ENCODE measurements at places on chromosomes 4 and X. TPM values are rescaled to one million over a fixed set of nuclear protein-coding genes. Genes with fewer than 3 reads are reported as not detected.

DNA sequence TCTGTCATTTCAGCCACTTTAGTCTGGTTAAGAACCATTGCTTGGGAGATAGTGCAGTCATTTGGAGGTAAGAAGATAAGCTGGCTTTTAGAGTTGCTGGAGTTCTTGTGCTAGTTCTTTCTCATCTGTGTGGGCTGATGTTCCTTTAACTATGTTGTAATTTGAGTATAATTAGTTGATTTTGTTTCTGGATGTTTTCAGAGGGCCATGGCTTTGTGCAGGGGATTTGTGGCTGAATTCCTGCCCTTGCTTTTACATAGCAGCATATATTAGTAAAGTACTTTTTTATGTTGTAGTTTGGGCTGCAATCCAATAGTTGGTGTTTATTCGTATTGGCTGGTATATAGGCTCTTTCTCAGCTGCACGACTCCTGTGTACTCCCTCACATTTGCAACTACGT lies 339.6 kb downstream of the ANKRD50 start:
- no peak for DNase-seq

CDX4 gene
- total RNA-seq: not detected

GRCh38 chr4:156939801-156940200 lies 31.8 kb downstream of the PDGFC start:
- no peak for DNase-seq

GRCh38 chr4:139266208-139266582 lies 13.8 kb downstream of the MGARP start:
- DNase-seq: no peak

RNF128 gene
- total RNA-seq: 20.8 TPM

- no peak for DNase-seq
Observed at GRCh38 chr4:88442689-88443191, 14.2 kb upstream of the HERC5 start.

GRCh38 chr4:87078987-87079486 lies 141.4 kb downstream of the KLHL8 start:
- peak; percentile 73 for DNase-seq

DNA sequence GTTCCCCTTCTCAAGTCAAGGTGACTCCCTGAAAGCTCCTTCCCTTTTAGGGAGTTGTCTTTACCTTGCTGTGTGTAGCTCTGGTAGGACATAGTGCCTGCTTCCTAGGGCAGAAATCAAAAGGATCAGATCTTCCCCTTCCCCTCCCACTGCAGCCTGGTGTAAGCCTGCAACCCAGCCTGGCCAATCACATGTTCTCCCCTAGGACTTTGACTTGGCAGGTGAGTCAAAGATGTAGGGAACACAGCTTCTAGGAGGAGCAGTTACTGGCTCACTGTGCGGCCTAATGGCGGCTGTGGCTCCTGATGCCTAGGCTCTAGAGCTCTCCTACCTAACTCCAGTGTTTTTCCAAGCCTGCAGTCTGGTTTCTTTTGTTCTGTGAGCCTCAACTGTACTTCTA lies 103.9 kb downstream of the AASDH start:
- DNase-seq: no peak

All from left lung (tissue), 14 donors.